ENCODE measurements at places on chromosomes 5 and 9.

DNA sequence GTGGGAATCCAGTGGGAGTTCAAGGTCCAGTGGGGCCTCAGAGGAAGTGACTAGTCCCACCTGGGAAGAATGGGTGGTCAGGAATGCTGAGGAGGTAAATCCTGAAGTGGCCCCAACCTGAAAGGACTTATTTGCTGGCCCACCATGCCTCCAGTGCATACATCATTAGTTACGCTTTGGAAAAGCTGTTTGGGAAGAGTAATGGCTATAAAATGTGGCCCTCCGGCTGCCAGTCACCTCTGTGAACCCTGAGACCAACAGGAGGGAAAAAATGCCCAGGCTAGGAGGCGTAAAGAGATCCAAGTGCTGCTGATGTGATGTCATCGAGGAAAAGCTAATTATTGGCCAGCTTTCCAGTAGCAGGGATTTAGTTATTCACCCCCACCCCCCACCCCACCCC lies 2.7 kb upstream of the SLC26A2 start:
- DNase-seq, result no peak

- no peak for DNase-seq
Measured at GRCh38 chr5:146867996-146868708, 10.4 kb downstream of the PPP2R2B start.

GRCh38 chr5:180090769-180091546 lies 19.4 kb upstream of the RNF130 start:
- DNase-seq, result peak; percentile 38

DNA sequence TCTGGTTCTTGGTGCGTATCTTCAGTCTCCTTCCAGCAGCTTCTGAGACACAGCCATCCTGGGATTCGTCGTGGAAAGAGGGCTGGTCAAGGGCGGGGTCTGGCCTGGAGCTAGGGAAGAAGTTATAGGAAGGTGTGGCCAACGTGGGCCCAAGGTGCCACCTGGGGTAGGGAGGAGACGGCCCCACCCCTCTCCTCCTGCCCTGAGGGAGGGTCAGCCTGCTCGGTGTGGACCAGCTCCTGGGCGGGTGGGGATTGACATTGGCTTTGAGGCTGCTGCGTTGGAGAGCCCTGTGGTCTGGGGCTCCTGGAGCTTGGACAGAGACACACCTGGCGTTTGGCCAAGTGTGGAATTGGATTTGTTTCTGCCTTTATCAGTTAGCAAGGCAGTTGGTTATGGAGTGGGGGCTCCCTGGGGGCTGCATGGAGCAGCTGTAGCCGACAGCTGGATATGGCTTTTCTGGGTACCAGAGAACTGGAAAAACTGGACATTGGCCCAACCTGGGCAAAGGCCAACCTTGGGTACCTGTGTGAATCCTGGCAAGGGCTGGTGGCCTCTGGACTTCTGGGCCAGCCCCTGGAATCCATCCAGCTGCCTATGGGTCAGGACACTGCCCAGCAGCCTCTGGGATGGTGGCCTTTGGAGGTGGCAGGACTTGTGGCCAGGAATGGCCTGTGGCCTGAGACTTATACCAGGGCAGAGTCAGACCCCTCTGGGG lies 75.7 kb upstream of the PPP1R26 start:
- DNase-seq, result no peak

- no peak for DNase-seq
Measured at GRCh38 chr5:13993926-13994325, 49.4 kb upstream of the DNAH5 start.

DNA sequence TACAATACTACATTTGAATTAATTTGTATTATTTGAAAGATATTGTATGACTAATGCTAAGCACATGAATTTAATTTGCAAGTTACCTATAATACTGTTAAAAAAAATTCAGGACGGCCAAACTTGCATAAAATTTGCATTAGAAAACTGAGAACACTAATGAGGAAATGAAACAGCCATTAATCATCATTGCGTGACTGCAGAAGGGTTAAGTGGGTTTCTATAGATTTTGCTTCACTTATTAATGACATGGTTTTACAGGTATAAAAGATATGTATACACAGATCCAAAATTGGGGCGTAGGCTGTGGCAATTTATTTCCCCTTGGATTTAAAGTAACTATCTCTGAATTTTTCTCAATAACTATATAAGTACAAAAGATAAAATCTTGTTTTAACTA lies 882.6 kb downstream of the PTPRD start:
- no peak for DNase-seq

DNA sequence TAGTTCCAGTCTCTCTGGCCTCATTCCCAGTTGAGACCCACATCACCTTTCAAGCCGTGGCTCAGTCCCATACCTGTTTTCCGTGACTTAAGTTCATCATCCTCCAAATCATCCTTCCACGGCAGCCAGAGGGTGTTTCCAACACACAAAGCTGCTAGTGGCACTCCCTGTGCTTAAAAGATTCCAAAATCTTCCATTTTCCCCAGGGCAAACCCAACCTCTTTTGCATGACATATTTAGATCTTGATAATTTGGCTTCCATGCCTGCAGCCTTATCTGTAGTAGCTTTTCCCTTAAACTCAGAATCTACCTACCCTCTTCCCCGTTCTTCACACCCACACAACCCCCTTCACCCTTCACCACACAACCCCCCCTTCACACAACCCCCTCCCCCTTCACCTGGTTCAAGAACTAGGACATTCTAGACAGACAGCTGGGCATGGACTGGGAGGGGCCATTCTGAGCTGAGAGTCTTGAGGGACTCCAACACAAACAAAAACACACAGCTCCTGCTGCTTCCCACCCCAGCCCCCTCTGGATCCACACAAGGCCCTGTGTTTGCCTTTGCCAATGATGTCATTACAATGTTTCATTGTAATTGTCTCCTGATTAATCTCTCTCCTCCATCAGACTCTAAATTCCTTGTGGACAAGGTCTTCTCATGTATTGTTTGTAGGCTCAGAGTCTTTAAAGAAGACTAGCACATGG lies 268.2 kb downstream of the SH3GL2 start:
- DNase-seq, result no peak

DNA sequence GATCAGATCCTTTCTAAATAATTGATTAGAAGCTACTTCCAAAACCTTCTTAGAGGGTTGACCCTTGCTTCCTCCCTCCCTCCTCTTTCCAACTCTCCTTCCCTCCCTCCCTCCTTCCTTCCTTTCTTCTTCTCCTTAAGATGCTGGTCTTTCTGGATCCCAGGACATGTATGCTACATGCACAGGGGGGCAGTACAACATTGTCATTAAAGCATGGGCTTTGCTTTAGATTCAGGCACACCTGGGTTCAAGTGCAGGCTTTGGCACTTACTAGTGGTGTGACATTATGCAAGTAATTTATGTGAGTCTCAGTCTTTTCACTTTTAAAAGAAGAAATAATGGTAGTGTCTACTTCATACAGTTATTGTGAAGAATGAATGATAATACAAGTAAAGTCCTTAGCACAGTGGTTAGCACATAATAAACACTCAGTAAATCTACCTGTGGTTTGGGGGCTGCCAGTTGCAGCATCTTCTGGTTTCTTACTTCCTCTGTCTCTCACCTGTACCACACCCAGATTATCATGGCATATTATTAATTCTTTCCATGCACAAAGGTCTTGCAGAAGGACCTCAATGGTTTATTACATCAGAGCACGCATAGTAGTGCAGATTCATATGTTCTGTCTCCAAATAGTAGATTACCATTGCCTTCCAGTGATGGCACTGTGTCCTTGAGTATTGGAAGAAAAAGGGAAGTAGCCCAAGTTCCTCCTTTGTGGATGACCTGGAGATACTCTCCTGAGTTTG lies 154.1 kb downstream of the ARHGAP26 start:
- no peak for DNase-seq

DNA sequence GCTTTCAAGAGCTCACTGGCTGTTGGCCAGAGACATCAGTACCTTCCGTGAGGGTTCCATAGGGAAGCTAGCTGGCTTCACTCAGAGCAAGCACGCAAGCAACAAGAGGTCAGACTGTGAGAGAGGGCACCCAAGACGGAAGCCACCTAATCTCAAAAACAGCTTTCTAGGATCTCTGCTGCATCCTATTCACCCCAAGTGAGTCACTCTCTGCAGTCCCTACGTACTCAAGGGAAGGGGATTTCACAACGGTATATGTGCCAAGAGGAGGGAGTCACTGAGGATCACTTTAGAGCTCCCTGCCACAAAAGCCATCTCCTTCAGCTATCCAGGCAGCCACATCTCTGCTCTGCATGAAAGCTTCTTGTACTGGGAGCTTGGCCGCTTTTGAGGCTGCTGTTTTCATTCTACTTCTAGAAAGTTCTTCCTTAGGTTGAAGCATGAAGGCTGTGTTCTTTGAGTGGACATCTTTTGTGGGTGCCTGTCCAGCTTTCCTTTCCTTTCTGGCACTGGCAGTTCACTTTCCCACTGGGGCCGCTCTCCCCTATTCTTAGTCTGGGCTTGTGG lies 249.5 kb downstream of the MAN2A1 start:
- no peak for DNase-seq

DNA sequence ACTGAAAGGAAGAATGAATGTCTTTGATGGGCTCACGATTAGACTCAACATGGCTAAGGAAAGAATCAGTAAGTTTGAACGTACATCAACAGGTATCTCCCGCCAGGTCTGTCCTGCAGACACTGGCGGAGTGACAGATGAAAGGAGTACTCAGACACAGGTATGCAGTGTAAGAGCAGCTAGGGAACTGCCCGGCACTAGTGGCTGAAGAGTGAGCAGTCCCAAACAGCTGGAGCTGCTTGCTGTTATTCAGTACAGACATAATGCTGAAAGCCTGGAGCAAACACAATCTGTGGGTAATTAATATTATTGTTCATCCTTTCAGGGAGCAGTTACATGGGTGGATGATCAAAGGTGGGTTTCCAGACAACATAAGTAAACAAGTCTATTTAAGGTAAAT lies 835.5 kb downstream of the TLE4 start:
- DNase-seq, result no peak

All from B cell (primary cell).